NCI-H2107 (cell line): ENCODE measurements at places on chromosomes 4 and X.

- no peak for DNase-seq
Measured at GRCh38 chr4:107837317-107837716, 12.6 kb downstream of the SGMS2 start.

DNA sequence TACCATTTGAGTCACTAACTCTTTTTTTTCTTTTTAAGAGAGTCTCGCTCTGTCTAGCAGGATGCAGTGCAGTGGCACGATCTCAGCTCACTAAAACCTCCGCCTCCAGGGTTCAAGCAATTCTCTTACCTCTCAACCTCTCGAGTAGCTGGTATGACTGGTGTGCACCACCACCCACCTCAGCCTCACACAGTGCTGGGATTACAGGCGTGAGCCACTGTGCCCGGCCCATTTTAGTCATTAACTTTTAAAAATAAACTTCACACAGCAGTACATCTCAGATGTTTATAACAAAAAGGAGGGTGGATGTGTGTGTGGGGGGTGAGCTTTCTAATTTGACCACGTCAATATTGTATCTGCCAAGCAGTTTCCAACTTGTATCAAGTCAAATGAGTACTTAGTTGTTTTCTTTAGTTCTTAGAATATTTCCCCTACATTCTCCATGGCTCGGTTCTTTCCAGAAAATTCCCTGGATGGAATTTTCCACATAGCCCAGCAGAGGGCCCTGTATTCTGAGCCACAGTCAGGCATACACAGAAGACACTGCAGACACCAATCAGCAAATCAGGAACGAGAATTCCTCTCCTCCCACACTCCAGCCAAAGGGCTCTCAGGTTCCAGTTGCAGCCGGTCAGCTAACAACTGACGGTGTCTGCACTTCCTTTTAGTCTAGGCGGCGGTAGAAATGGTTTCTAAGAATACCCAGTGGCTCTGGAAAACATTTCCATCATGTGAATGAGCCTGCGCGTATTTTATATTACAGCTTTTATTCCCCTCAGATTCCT, 20.1 kb upstream of the ARAF start:
- peak; percentile 81 for DNase-seq

GRCh38 chr4:31234494-31234893, 514.3 kb downstream of the PCDH7 start:
- DNase-seq, result no peak

DNA sequence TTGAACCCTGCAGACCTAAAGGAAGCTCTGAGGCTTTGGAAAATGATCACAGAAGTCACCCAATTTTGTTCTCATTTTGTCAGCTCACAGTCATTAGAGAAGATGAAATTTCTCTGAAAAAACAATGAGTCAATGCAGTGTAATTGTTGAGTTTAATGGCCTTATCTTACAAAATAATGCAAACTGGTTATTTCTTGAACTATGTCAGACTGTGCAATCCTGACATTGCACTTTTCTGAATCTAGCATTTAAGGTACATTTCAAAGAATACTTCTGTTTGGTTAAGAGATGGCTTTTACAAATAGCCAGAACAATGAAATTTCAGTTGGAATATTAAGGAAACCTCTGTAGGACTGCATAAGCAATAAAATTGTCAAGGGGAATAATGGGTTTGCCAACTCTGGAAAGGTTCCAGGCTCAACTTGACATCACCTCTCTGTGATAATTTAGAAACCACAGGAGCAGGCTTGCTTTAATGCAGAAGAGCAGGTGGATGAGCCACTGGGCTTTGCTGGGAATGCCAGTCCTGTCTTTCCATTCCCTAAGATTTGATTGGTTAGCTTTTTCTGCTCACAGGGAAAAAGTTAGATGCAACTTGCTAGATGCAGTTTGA, 222.8 kb downstream of the FRMPD4 start:
- DNase-seq, result no peak

DNA sequence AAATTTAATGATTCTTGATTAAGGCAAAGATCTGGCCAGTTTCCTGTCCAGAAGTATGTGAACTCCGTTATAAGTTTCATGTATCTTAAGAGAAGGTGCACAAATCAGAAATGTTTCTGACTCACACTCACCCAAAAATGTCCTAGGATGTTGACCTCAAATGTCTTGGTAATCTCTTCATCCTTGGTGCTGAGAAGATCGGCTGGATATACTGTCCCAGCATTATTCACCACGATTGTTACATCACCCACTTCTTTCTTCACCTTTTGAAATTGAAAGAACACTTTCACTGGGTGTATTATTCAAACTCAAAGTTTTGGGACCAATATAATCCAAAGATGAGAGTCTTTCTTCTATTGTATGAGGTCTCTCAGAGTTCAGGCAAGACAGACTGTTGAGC, 5.7 kb downstream of the HSD17B13 start:
- DNase-seq, result no peak

DNA sequence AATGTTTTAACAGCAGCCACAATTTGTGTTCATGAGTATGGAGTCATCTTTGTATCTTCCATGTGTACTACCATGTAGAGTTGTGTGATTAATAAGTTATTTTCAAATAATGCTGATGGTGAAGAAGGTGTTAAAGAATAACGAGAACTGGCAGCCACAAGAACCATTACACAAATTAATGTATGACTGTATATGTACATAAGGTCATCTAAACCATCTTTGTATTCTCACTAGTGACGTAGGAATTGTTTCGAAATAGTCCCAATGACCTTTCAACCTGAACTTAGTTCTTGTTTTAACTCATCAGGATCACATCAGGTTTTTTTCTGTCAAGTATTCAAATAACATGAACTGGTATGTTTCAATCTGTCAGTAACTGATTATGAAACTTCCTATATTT, 48.3 kb upstream of the NOCT start:
- no peak for DNase-seq

DNA sequence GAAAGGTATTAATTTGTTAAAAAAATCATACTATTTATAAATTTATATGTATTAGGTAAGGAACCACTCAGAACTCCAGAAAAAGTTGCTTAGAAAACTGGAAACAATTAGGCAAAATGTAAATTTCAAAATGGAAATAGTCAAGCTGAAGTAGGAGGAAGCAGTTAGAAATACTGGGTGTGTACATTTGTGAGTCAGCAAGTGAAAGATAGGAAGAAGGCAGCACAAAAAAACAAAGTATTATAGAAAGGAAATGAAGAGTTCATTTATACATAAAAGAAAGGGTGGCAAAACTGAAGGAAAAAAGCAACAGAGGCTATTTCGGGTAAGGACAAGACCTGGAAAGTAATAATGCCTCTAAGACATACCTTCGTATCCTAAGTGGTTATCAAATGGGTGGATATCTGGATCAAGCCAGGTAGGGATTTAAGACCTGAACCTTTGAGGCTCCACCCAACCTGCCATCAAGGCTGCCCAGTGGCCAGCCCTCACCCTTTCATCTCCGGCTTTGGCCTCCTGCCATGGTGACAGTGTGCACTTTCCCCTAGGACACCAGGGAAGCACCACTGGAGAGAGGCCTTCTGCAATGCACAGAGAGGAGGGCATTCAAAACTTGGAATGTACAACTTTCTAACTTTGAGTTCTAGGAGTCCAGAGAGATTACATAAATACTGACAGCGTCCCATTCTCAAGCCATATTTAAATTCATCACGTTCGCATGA, at the start of gene LRRC66:
Gene LRRC66, minus strand, starts transcription at position 428 of the 722 bp plus-strand sequence. CDS start 2,750 bp downstream, outside the sequence.
- DNase-seq, result no peak

DNA sequence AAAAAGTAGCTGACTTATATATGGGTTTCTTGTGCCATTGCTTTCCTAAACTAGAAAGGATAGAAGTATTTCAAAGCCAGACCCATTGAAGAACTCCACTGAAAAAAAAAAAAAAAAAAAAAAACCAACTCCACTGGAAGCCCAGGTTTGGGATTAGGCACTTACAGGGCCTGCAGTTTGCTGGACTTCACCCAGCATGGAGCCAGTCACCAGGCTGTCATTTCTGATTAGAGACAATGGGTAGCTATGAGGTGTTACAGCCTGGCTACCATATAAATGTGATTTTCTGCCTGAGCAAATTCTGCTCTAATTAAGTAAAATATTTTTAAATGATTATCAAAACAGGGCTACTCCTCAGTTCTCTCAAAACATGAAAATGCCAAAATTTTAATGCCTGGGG, 49.5 kb downstream of the HS6ST2 start:
- no peak for DNase-seq

GRCh38 chr4:102678695-102679335, 82.0 kb downstream of the MANBA start:
- DNase-seq, result no peak

DNA sequence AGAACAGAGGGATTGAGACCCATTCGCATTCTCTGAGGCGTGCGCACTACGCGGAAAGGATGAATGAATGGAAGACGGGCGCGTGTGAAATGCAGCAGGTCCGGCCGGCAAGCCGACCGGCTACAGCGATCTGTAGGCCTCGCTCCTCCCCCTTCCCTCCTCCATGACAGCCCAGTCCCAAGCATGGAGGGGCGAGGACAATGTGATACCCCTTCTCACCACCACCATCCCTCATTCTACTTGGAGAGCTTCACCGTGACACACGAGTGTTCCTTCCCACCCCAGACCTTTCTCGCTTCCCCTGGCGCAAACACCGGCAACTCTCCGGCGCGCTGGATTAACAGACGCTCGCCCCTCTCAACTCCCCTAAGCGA, 815 bp downstream of the EIF4E start:
- DNase-seq, result no peak

DNA sequence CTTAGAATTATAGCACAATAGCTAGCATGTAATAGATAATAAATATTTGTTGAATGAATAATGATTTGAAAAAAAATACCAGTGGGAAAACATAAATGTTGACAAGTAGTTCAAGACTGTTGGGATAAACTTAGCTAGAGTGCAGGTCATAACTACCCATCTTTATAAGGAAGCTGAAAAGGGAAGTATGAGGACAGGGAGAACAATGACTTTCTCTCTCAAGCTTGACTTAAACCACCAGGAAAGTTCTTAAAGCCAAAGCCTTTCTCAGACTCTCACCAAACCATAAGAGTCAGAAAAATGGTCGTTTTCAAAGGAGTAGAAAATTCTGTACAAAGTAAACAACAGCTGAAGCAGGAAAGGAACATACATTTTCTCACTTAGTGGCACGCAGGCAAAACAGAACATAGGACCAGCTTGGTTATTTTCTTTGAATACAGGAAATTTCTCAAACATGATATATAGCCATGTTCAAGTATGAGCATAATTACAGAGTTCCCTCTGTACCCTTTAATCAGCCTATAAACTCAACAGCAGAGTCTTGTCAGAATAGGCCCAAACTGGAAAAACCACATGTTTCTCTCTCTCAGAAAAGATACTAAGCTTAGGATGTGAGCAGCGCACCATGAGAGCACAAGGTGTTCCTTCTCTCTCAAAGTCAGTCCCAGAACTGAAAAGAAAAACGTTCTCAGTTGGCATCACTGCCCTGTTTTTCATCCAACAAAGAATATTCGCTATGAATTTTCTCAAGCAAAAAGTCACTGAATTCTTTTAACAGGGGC, 28.7 kb downstream of the MAPK10 start:
- no peak for DNase-seq

DNA sequence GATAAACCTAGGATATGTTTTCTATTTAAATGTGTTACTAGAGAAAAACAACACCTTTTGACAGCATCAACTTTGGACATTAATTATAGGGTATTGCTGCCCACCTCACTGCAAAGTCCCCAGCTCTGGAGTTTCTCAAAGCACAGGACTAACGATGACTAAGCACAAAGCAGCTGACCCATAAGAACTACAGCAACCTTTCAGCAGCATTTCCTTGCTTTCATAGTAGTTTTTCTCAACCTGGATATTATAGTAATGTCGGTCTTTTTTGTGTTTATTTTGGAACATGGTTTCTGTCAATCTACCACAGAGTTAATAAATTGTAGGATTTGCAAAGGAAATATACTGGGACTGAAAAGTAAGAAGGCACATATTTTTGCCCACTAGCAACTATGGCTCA, 21.5 kb downstream of the HHIP start:
- no peak for DNase-seq

GRCh38 chrX:130245441-130245840, 23.3 kb downstream of the ZNF280C start:
- no peak for DNase-seq
